ENCODE measurements at places on chromosomes 3 and 15. TPM values are rescaled to one million over a fixed set of nuclear protein-coding genes. Genes with fewer than 3 reads are reported as not detected.

- DNase-seq, result no peak
These were observed 963.4 kb downstream of the MCTP2 start for GRCh38 chr15:95194746-95195145.

GRCh38 chr15:76340198-76340802, 3.7 kb downstream of the ISL2 start:
- peak; percentile 28 for DNase-seq

DNA sequence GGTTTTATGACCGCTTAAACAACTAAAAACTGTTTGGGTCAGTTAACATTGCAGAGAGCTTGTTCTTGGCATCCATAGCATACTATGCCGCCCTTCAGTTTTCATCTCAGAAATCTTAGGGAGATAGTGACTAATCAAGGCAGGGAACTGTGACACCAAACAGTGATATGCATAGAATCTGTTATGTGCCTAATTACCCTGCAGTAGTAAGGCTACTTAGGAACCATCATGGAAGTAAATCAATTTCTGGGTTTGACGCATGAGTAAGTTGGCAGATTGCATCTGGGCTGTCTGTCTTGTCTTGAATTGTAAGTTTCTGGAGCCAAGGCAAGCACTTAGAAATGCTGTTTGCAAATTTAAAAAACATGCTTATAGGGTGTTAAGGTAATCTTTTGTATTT, 22.5 kb downstream of the KCTD6 start:
- no peak for DNase-seq

DNA sequence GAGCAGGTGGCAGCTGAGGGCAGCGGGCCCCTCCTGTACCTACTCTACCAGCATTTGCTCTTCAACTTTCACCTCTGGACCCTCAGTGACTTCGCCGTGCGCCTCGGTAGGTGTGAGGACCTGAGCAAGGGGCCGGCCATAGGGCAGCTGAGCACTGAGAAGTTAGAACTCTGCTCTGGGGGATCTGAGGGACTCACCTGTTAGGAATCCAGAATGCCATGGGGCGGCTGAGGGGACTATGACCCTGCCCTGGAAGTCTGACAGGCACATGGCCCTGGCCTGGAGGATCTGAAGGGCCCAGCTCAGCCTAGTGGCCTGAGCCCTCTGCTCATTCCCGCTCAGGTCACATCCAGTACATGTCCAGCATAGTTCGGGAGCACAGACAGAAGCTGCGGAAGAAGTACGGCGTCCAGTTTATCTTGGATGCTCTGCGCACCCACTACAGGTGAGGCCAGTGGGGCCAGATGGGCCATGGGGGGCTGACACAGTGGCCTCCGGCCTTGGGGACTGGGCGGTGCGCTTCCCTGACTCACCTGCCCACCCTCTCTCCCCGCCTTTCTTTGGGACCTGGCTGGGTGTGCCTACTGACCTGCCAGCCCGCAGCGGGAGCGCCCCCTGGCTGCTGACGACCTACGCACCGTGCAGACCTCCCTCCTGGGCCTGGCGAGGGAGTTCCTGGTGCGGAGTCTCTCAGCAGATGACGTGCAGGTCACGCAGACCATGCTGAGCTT, 18.8 kb downstream of the NBEAL2 start:
- peak; percentile 84 for DNase-seq

- DNase-seq, result no peak
These were observed 22.3 kb downstream of the HACL1 start for GRCh38 chr3:15579051-15579450.

Gene BFSP2
- not detected for total RNA-seq

Gene BDH1
- 258 TPM for total RNA-seq

All from transverse colon (tissue), 4 donors.